ENCODE measurements at places on chromosomes 5 and 9. TPM values are rescaled to one million over a fixed set of nuclear protein-coding genes. Genes with fewer than 3 reads are reported as not detected.

DNA sequence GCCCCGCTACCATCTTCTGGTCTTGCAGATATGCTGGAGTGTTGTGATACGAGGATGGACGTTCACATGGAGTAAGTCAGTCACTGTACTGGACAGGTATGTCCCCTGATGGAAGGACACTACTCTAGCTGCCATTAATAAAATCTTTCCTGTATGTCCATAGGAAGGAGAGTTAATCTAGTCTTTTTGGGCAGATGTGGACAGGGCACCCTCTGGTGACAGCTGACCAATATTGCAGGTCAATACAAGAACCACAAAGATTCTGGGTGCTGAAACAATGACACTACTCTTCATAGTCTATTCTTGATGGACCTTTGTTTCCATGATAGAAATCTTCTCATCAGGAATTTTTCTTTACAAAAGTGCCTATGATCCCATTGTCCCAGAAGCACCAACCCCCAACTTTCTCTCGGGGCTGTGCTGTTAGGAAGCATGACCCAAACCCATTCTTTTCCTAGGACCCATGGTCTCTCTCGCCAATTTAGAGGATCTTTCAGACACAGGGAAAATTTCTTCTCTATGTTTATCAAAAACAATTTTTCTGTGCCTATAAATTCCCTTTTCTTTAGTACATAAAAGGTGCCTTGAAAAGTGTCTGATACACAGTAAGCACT lies 376.9 kb downstream of the DTWD2 start:
- no peaks in the 10 kb centered on the region for H3K27me3 ChIP-seq
- no peak overlapping the region for H3K4me3 ChIP-seq
- H3K27ac ChIP-seq = no peak overlapping the region
- H3K36me3 ChIP-seq = no peaks in the 10 kb centered on the region

- H3K36me3 ChIP-seq = peaks cover 67% of the 10 kb centered on the region
- peaks cover 32% of the 10 kb centered on the region for H3K4me1 ChIP-seq
- peak overlapping the region; percentile 24 for H3K27ac ChIP-seq
- DNase-seq = no peak
- H3K4me3 ChIP-seq = no peak overlapping the region
- no peaks in the 10 kb centered on the region for H3K27me3 ChIP-seq
These were observed 49.8 kb downstream of the PRKACG start for GRCh38 chr9:68964102-68964541.

DNA sequence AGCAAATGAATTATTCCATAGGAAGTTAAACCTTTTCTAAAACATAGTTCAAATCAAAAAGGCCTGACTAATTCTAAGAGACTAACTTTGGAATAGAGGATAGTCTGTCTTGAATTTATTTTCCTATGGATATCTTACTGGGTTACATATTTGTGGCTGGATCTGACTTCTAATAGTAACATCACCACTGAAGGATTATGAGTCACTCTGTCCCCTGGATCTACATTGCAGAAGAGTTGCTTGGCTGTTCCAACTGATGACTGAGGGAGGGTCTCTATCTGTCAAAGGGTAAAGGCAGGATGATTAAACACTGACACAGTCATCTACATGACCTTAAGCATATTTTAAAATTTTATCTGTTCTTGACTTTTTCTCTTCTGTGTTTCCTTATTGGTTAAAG lies 119.6 kb upstream of the FST start:
- DNase-seq = no peak
- no peaks in the 10 kb centered on the region for H3K27me3 ChIP-seq
- no peak overlapping the region for H3K27ac ChIP-seq
- H3K36me3 ChIP-seq = no peaks in the 10 kb centered on the region
- no peak overlapping the region for H3K4me3 ChIP-seq
- H3K4me1 ChIP-seq = no peaks in the 10 kb centered on the region

GRCh38 chr9:92029553-92029952 lies 79.5 kb upstream of the ROR2 start:
- DNase-seq = no peak
- no peaks in the 10 kb centered on the region for H3K27me3 ChIP-seq
- H3K4me3 ChIP-seq = no peak overlapping the region
- peaks cover 26% of the 10 kb centered on the region for H3K36me3 ChIP-seq
- no peak overlapping the region for H3K27ac ChIP-seq
- H3K4me1 ChIP-seq = no peaks in the 10 kb centered on the region

The PAEP gene
- total RNA-seq = not detected

The ANKS6 gene
- total RNA-seq = 11.2 TPM

The TEK gene
- total RNA-seq = not detected

The TAF11L9 gene
- total RNA-seq = not detected

The CDH9 gene
- total RNA-seq = not detected

Data from activated T-helper 2 cell treated with anti-CD3 and anti-CD28 coated beads, Interferon-gamma antibody, Interleukin-2, Interleukin-4, amounts not matched to agents 10 μg/mL and 5 μg/mL and 100 μg/mL, durations not matched to agents 14 hours and 24 hours and 36 hours (primary cell).